ENCODE measurements at places on chromosomes 6 and 20. TPM values are rescaled to one million over a fixed set of nuclear protein-coding genes. Genes with fewer than 3 reads are reported as not detected.
A peak's percentile ranks its signal among the peaks of the same experiment; 100 is the strongest.

DNA sequence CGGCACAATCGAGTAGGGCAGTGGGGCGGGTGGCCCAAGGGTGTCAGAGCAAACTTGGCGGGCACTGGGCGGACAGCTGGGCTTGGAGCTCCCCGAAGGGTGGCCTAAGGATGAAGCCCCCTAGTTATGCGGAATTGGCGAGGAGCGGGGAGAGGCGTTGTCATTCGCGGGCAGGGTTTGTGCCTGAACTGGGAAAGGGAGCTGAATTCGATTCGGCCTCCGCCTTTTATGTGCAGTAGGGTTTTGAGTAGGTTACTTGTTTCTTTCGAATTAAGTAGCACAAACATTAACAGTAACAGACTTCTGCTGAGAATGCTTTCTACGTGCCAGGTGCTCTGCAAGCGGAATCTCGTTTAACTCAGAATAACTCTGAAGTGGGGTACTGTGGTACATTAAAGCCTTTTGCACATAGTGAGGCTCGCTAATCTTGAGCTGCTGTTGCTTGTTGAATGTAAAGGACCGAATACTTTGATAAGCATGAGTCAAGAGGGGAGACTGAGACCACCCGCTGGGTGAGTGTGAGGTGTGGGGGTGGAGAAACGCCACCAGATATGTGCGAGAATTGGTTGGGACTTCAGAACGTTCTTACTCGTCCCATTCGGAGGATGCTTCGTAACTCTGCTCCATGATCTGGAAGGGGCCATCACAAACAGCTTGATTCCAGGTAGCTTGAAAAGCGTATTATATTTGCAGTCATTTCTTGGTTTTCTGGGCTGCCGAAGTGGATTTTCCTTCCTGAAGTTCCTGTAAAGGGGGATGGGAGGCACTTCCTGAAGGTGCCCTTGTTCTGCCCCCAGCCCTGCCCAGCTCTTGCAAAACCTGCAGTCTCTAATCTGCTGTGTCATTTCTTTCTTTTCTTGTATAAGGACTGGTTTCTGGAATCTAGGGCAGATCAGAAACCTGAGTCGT is 833 bp downstream of the RAB5IF start:
- 0 out of 2 replicates have a peak, but pooled peaks cover 4% of the 10 kb centered on the region for H3K4me1 ChIP-seq
- H3K27ac ChIP-seq = peak overlapping the region; percentile 29
- no peaks in the 10 kb centered on the region for H3K27me3 ChIP-seq
- peaks cover 31% of the 10 kb centered on the region for H3K36me3 ChIP-seq

DNA sequence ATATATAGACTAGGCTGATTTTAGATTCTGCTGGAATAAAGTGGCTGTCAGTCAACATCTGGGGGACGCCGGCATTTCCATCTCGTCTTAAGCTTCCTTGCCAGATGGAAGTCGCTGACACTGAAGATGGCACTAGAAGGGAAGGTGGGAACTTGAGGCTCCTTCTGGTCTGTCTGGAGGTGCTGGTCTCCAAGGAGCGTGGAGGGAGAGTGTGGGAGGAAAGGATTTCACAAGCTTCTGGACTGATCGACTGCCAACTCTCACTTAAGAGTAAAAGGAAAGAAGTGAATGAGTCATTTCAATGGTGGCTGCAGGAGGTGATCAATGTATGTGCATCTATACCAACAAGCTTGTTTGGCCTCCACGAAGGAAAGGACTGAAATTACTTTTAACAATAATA is 40.4 kb downstream of the DUSP22 start:
- no peaks in the 10 kb centered on the region for H3K4me1 ChIP-seq
- no peak overlapping the region for H3K4me3 ChIP-seq
- DNase-seq = no peak
- no peak overlapping the region for H3K27ac ChIP-seq

DNA sequence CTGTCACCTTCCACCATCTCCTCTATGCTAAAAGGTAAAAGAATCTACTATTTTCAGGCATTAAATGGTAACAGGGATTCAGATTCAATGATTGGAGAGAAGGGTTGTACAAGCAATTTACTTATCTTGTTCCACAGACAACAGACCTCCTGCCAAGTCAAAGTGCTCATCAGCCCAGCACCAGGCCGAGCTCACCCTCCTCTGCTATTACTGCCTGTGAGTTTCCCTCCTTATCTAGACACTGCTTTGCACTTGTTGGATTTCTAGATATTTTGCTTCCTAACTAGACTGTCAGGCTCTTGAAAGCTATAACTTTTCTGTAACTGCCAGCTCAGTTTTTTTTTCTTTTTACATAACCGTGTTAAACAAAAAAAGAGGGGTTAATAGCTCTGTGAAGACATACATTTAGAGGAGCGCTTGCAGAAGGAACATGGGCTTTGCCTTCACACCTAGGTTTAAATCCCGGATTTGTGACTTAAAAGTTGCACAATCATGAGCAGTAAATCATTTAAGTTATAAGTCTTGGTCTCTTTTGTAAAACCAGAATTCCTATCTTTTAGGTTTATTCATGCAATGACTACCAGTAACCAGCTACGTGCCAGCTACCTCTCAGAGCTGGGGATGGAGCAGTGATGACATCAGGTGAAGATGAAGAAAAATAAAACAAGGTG is 1.1 kb upstream of the FAM162B start:
- no peaks in the 10 kb centered on the region for H3K36me3 ChIP-seq
- peak; percentile 27 for DNase-seq
- H3K27me3 ChIP-seq = peaks cover 14% of the 10 kb centered on the region
- no peaks in the 10 kb centered on the region for H3K4me1 ChIP-seq

GRCh38 chr20:57576002-57576401 is 15.1 kb downstream of the PCK1 start:
- H3K27ac ChIP-seq = no peak overlapping the region
- H3K4me1 ChIP-seq = no peaks in the 10 kb centered on the region
- no peak overlapping the region for H3K4me3 ChIP-seq
- no peak for DNase-seq

GRCh38 chr20:32522526-32522775 is 62.7 kb downstream of the NOL4L start:
- DNase-seq = peak; percentile 73
- H3K27me3 ChIP-seq = no peaks in the 10 kb centered on the region
- H3K36me3 ChIP-seq = no peaks in the 10 kb centered on the region
- no peaks in the 10 kb centered on the region for H3K4me1 ChIP-seq
- peak overlapping the region; percentile 96 for H3K27ac ChIP-seq
- H3K4me3 ChIP-seq = no peak overlapping the region

DNA sequence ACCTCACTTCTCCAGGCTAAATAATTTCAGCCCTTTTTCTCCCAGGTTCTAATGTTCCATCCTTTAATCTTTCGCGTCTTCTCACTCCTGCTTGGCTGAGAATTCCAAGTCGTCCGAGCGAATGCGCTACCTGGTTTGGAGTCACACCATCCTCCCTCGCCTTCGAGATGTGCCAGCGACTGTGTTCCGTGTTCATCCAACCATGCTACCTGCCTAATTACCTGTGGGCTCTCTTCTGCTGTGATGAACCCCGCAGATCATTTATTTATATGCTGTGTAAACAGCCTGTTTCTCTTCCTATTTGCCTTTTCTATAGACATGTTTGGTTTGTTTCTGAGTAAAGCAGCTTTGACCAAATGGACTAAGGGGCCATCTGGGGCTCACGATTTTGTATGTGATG is 83.5 kb upstream of the TMEM181 start:
- H3K4me3 ChIP-seq = no peak overlapping the region
- H3K36me3 ChIP-seq = peaks cover 20% of the 10 kb centered on the region
- no peak for DNase-seq
- H3K4me1 ChIP-seq = peaks cover 28% of the 10 kb centered on the region
- no peak overlapping the region for H3K27ac ChIP-seq
- H3K27me3 ChIP-seq = no peaks in the 10 kb centered on the region

DNA sequence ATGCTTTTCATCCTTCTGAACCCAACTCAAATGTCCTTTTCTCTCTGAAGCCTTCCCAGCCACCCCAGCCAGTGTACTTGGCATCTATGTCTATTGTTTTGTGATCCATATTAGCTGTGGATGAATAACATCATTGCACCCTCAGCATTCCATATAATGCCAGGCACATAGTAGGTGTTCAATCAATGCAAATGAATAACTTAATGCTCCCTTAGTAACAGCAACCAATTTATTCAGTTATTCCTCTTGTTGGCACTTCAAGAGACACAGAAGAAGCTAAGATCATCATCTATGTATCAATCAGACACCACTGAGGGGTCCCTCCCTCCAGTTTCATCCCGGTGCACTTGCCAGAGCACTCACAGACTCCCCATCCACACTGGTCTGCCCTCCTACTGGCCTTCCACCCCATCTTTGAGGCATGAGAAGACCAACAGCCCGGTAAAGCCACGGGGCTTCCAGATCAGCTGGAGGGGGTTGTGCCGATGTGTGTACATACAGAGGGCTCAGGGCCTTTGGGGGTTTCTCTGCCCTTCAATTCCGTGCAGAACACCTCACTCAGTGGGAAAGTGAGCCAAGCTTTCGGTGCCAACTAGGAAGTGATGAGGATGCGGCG is 2.4 kb upstream of the TAF8 start:
- peaks cover 13% of the 10 kb centered on the region for H3K4me1 ChIP-seq
- peak; percentile 53 for DNase-seq
- peaks cover 12% of the 10 kb centered on the region for H3K36me3 ChIP-seq

GRCh38 chr6:161117308-161117707 is 125.7 kb downstream of the MAP3K4 start:
- no peak overlapping the region for H3K4me3 ChIP-seq
- H3K27ac ChIP-seq = no peak overlapping the region
- H3K36me3 ChIP-seq = peaks cover 62% of the 10 kb centered on the region

DNA sequence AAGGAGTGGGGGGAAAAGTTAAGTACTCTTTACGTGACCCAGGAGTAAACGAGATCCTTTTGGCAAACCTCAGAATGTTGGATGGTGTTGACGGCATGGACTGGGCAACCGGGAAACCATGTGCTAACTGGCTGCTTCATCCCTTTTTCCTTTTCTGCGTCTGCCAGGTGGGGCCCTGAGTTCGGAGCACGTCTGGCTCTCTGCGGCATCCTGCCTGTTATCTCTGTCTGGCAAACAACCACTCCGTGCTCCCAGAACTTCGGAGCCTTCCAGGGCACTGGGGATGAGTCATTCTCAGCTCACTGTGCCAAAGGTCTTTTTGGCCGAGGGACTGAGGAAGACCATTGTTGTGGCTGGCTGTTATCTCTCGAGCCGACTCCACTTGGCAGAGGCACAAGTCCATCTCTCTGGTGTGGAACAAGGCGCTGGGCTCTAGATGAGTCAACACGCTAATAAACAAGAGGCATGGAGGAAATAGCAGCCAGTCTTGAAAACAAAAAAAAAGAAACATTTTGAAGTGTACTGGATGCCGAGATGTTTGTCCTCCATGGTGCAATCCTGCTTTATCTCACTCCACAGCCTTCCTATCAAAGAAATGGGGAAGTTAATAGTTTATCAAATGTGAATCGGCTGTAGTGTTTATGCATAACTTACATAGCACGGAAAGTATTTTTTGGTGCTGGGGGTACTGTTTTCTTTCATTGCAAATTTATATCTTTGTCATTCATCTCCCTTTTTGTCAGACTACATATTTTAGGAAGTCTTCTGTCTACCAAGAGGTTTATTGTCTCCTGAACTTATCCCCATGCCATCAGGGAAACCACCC is 64.6 kb upstream of the TXNDC5 start:
- DNase-seq = peak; percentile 39
- peak overlapping the region; percentile 54 for H3K27ac ChIP-seq
- H3K4me3 ChIP-seq = peak overlapping the region; percentile 37

- H3K4me1 ChIP-seq = peaks cover 17% of the 10 kb centered on the region
- H3K36me3 ChIP-seq = no peaks in the 10 kb centered on the region
- peak; percentile 42 for DNase-seq
- no peaks in the 10 kb centered on the region for H3K27me3 ChIP-seq
- no peak overlapping the region for H3K4me3 ChIP-seq
Measured at GRCh38 chr6:16108921-16109658, 19.8 kb upstream of the MYLIP start.

DNA sequence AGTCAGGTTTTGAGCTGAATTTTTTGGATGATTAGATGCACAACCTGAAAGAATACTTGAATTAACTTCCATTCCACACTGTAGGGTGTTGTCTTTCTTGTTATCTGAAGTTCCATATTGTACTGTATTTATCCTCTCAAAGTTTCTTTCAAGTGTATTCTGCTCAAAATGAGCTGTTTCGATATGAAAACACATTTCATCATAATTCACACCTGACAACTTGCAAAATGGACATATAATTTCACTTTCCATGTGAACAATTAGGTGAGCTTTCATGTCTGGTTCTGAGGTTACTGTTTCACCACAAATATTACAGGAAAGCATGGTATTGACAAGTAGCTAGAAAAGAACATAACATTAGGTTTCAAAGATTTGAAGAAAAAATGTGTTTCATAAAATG is 1.7 kb downstream of the ZUP1 start:
- H3K27me3 ChIP-seq = 0 out of 2 replicates have a peak, but pooled peaks cover 2% of the 10 kb centered on the region
- no peak overlapping the region for H3K27ac ChIP-seq
- DNase-seq = no peak
- H3K4me1 ChIP-seq = peaks cover 9% of the 10 kb centered on the region
- H3K4me3 ChIP-seq = peak overlapping the region; percentile 21

DNA sequence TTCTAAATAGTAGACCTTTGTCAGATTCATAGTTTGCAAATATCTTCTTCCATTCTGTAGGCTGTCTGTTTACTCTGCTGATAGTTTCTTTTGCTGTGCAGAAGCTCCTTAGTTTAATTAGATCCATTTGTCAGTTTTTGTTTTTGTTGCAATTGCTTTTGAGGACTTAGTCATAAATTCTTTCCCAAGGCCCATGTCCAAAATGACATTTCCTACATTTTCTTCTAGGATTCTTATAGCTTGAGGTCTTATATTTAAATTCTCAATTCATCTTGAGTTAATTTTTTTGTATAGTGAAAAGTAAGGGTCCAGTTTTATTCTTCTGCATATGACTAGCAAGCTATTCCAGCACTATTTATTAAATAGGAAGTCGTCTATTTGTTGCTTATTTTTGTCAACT is 287.0 kb downstream of the PACRG start:
- no peaks in the 10 kb centered on the region for H3K4me1 ChIP-seq
- no peaks in the 10 kb centered on the region for H3K27me3 ChIP-seq
- H3K36me3 ChIP-seq = no peaks in the 10 kb centered on the region

DNA sequence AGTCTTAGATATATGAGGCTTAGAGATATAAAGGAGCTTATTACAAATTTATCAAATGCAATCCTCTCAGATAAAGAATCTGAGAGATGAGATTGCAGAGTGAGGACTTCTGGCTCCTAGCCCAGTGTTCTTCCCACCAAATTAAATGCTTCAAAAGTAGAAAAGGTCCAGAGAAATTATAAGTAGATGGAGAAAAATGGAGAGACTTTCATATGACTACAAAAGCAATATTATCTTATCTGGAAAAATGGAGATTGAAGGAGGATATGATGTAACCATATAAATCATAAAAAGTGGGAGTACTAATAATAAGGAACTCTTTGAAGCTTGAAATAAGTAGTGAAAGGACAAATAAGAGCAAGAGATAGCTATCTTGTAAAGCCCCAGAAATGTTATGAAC is 2.8 kb downstream of the KCTD20 start:
- no peak overlapping the region for H3K4me3 ChIP-seq
- peak overlapping the region; percentile 91 for H3K27ac ChIP-seq
- no peaks in the 10 kb centered on the region for H3K27me3 ChIP-seq
- H3K36me3 ChIP-seq = no peaks in the 10 kb centered on the region

The SLC17A9 gene
- polyA plus RNA-seq = not detected

The SLC52A3 gene
- not detected for polyA plus RNA-seq

The SIRPB1 gene
- 0.19 TPM for polyA plus RNA-seq

The GLO1 gene
- 47.1 TPM for polyA plus RNA-seq

The NRN1 gene
- 8.5 TPM for polyA plus RNA-seq
